ENCODE measurements at places on chromosomes 6 and 20. TPM values are rescaled to one million over a fixed set of nuclear protein-coding genes. Genes with fewer than 3 reads are reported as not detected.

DNA sequence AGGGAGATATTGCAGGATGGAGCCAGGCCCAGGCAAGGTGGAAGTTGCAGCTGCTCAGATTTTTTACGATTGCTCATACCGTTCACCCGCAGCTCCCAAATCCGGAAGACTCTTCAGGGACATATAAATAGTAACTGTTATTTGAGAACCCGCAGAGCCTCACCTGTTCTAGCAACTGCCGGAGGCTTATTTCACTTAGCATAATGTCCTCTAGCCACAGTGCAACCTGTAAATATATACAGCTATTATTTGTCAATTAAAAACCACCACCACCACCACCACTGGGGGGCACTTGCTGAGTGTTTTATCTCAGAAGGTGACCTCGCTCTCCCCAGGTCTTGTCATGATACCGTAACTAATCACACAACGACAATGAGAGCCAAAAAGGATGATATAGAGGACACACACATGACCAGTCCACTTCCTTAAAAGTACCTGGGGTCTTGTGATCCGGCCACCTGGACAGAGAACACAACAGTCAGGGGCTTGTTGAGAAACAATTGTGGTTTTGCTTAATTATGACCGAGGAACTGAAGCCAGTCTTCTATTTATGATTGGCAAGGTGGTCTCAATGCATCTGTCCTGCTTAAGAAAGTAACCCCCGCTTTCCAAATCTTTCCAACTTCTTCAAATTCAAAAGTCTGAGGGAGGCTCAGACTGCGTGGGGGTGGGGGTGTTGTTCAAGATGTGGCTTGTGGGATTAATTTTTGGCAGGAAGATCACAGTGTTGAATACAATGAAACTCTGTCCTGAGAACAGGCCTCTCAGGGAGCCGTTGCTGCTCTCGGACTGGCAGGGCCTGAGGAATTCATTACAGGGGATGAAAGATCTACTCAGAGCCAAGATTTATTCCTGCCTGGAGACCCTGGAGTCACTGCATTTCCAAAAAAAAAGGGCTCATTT lies 107.7 kb upstream of the PRND start:
- DNase-seq, result peak; percentile 11

DNA sequence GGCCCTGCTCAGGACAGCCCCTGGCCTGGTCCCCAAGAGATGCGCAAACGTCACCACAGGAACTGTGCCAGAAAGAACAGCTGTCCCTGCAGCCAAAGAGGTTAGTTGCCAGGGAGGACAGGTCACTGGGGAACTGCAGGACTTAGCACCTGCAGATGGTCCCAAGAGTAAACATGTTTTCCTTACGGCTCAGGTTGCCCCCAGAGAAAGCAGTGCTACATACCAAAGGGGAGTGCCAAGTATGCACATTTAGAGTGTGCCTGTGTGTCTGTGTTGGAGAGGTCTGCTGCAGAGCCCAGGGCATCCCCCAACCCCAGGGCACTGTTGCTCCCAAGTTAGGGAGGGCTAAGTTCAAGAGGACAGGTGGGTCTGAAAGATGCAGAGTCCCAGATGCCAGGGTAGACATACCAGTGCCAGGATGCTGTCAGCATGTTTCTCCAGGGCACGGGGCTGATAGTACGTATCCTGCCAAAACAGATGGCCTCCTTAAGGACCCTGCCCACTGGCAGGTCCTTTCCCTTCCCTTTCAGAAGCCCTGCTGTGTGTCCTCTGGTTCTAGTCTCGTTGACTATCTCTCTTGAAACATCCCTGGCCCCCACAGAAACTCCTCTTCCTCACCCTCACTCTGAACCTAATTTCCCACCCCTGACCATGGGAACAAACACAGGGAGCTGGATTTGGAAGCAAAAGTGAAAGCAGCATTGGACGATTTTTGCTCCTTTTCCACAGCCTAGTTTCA lies 1.3 kb downstream of the ABHD16A start:
- DNase-seq, result no peak

DNA sequence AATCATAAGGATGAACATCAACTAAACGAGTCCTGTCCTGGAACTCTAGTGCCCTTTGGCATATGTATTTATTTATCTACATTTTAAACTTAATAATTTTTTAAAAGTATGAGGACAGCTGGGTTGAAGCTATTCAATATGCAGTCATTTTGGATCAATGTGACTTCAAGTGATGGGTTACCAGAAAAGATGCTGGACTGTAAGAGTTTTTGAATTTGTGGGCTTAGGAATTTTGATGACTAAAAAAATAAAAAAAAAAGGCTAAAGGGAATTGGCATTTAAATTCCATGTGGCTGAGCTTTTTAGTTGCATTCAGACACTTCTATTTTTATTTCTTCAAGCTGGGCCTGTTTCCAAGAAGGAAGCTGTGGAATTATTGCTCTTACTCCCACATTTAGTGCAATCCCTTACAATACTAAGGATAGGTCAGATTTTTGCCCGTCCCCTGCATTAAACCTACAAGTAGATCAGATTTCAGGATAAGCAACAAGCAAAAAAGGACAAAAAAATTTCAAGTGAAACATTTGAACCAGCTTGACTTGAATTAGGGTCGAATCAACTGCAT lies 704.2 kb upstream of the CITED2 start:
- DNase-seq, result no peak

DNA sequence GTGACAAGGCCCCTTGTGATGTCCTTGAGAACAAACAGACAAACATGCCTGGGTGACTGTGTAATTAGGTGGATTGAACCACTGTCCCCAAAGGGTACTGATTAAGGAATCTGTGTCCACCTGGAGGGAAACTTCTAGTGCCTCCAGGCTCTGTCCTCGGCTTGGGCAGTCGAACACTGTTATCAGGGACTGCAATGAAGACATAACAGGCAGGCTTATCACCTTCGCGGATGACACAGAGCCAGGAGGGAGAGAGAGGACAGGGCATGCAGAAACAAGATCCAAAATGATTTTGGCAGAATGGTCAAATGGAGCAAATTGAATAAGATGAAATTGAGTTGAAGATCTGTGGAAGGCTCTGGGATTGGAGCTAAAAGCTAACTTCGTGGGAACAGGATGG lies 60.9 kb upstream of the ZFAND3 start:
- no peak for DNase-seq

GRCh38 chr6:84498905-84499304 lies 265.5 kb downstream of the TBX18 start:
- no peak for DNase-seq

GRCh38 chr6:4369616-4370015 lies 234.2 kb upstream of the ECI2 start:
- no peak for DNase-seq

CHRNA4 gene
- total RNA-seq, result not detected

APOBEC2 gene
- not detected for total RNA-seq

PDE10A gene
- 3.1 TPM for total RNA-seq

ERVFRD-1 gene
- total RNA-seq, result not detected

ARMH2 gene
- not detected for total RNA-seq
